ENCODE measurements at places on chromosomes 13 and 19. TPM values are rescaled to one million over a fixed set of nuclear protein-coding genes. Genes with fewer than 3 reads are reported as not detected.

Gene LILRB4
- total RNA-seq = 0.46 TPM

Gene TGFB1
- 710 TPM for total RNA-seq

Gene NOVA2
- total RNA-seq = not detected

Gene TMEM272
- 1.7 TPM for total RNA-seq

Gene ZNF610
- 0.33 TPM for total RNA-seq

Gene ZNF506
- 50.2 TPM for total RNA-seq

Gene KRTDAP
- not detected for total RNA-seq

Gene CGB7
- not detected for total RNA-seq

Gene CYP4F8
- not detected for total RNA-seq

Gene ASF1B
- total RNA-seq = 0.60 TPM

Gene PSG6
- total RNA-seq = not detected

Gene ZNF577
- 8.1 TPM for total RNA-seq

Gene LILRB5
- not detected for total RNA-seq

DNA sequence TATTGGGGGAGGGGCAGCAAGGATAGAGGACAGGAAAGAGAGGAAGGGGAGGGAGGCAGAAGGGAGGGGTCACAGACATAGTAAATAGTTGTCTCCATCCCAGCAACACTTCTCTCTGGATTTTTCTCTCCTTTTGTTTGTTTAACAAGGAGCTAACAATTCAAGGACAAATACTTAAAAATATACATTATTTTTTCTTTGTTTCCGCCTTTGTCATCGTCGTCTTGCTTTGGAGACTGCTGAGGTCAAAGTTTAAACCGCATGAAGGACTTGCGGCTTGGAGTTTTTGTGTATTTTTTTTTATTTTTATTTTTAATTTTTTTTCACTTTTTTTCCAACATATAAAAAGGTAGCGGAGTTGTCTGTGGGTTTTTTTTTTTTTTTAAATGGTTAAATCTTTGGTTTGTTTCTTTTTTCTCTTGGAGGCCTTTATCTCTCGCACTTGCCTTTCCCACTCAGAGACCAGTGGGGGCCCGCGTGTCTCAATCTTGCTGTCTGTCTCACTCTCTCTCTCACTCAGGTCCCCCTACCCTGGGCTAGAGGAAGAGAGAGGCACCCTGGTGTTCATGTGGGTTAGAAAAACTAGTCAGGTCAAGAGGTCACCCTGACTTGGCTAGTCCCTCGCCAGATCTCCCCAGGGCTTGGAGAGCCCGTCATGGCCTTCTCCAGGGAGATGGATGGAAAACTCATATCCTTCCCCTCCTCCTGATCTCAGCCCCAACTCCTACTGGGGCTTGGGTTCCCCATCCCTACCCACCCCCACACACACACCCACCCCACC is 11.0 kb downstream of the ZNF574 start:
- DNase-seq = no peak

- no peak for DNase-seq
These were observed 79.5 kb upstream of the ZNF835 start for GRCh38 chr19:56751078-56751489.

- DNase-seq = no peak
These were observed 855.9 kb upstream of the KLHL1 start for GRCh38 chr13:70964124-70964523.

DNA sequence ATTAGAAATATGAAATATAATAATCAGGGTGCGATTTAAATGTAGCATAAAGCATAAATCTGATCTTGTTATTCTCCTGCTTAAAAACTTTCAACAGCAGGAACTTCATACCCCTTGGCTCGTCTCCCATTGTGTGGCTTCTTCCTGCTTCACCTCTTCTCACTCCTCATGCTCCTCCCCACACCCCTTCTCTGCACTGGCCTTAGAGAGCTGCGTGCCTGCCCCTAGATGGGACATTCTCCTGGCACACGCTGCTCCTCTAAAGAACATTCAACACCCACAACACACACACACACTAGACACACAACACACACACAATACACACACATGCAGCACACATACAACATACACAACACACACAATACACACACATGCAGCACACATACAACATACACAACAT is 104.6 kb upstream of the RAP2A start:
- DNase-seq = no peak

DNA sequence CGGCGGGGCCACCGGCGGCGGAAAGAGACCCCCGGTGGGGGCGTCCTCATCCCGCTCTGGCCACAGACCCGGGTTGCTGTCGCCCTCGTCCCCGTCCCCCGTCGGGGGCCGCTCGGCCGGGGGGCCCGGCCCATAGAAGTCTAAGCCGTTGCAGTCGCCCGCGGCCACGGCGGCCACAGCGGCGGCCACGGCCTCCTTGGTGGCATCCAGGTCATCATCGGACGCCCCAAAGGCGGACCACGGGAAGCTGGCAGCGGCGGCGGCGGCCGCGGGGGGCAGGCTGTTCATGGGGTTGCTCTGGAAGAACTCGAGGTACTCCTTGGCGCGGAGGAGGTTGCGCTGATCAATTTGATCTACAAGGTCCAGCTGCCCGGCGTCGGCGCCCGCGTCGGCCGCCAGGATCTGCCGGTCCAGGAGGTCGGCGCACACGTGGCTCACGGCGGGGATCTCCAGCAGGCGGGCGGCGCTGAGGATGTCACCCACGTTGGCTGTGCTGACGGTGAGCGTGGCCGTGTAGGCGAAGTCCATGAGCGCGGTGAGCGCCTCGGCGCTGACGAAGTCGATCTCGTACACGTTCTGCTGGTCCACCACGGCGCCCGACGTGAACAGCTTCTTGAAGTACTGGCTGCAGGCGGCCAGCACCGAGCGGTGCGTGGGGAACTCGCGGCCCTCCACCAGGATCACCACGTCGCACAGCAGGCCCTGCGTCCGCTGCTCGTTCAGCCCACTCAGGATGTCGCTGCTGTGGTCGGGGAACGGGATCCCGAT is 12.1 kb downstream of the ZBTB7A start:
- DNase-seq = no peak

DNA sequence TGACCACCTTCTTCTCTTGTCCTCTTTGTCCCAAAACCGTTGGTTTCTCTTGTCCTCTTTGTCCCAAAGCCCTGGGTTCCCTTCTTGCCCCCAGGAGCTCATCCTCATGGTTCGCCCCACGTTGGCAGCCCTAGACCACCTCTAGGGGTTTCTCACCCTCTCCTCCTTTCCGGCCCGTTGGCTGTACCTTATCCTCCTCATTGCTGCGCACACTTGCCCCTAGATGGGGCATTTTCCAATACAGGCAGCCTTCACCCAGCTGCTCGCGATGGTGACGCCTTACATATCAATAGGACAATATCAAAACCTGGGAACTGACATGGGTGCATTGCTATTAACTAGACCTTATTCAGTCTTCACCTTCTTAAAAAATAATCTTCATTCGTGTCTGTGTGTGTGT is 86.5 kb downstream of the IPO5 start:
- DNase-seq = no peak

- DNase-seq = no peak
These were observed 49.1 kb downstream of the LMO7 start for GRCh38 chr13:75685239-75685697.

DNA sequence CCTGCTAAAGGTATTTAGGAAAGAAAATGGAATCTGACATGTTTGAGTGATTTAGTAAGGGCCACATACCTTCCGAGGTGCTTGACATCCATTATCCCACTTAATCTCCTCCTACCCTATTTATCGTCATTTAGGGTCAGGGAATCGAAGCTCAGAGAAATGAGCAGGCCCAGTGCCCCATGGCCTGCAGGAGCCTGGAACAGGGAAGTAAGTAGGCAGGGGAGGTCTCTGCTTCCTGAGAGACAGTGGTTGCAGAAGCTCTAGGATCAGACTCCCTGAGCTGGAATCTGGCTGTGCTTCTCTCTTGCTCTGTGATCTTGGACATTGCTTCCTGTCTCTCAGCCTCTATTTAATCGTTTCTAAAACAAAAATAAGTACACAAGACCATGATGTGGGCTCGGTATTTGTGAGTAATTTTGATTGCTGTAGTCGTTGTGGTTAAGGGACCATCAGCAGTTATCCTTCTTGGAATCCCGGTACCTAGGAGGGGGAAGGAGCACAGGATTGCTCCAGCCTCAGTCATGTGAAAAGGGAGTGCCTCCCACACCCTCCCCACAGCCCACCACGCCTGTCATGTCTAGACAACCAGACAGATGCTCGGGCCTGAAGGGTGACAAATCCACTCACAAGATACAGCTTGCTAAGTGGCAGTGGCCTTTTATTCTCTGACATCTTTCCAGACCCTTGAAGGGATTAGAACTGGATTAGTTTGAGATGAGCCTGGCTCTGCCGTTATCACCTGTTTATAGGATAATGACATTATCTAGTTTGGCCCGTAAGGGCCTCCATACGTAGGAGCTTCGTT is 169.2 kb upstream of the TSHZ3 start:
- no peak for DNase-seq

GRCh38 chr13:80141123-80141849 is 199.6 kb downstream of the SPRY2 start:
- no peak for DNase-seq

DNA sequence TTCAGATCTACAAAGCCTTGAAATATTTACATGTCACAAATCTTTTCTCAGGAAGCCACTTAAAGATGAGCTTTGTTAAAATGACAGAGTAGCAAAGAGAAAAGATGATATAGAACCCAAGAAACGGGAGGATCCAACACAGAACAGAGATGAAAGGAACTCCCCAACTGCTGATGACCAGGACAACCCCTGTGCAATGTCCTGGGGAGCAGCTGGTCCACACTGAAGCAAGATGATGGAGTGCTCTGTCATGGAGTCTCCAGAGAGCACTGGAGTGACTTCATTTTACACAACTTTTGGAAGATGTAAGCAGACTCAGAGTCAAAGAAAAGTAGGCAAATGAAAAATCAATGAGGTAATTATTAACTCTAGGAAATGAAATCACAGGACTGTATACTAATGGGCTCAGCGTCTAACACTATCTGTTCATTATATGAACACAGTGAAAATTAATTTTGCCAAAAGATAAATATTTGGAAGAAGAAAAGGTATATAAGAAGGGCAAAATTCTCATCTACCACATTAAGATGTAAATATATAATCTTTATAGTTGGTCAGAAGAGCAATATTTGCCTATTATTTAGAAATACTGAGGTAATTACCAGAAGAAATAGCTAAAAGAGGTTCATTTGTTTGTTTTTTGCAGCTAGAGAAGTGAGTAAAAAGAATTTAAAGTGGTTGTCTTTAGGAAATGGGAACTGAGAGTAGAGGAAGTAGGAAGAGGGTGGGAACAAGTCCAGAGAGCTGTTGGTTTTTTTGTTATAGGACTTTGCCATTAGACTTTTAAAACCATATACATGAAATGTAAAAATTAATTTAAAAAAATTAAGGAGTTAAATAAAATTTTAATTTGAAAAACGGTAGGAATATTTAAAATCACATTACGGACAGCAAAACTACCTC is 30.5 kb downstream of the MTRF1 start:
- no peak for DNase-seq

DNA sequence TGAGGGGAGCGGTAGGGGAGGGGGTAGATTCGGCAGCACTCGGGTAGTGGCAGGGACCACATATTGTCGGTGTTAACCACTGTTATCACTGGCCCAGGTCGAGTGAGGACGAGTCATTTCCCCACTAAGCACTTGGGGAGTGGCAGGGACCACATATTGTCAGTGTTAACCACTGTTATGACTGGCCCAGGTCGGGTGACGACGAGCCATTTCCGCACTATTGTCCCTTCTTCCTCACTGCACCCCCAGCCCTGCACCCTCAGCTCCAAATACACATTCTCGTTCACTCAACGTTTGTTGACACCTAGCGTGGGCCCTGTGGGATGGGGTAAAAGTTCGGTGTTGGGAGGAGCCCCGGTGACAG is 467 bp upstream of the CLN5 start:
- DNase-seq = peak; percentile 77

DNA sequence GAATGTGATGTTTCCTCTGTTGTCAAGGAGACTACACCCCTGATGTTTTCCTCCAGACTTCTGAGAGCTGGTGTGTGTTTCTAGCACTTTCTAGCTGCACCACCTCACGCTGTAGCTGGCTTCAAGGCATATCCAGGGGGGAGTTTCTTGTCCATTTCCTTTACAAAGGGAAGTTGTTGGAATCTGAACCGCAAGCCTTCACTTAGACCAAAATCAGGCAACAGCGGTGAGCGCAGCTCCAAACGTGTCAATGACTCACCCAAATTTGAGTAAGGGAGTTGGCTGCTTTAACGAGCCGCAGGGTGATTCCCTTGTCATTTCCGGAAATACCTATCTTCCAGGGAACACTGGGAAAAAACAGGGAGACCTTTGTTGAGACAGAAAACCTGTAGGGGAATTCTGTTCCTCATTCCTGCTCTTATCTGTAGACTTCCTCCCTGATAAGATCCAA is 2.5 kb downstream of the LDLR start:
- peak; percentile 60 for DNase-seq

GRCh38 chr13:97005625-97006262 is 11.5 kb upstream of the OXGR1 start:
- DNase-seq = no peak

DNA sequence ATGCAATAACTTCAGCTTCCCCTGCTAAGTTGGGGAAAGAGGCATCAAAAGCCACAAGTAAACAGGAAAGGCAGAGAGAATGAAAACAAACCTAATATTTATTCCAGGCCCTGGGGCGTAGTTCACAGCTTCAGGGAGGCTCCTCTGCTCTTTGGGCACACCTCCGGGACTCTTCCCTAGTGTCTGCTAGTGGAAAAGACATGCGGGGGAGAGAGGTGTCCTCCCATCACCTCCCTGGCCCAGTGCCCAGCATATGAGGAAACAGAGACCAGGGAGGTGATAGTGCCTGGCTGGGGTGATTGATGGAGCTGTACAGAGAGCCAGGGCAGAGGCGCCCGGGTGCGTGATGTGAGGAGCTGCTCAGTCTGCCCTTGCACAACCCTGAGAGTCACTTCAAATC is 71.0 kb downstream of the RASL11A start:
- no peak for DNase-seq

DNA sequence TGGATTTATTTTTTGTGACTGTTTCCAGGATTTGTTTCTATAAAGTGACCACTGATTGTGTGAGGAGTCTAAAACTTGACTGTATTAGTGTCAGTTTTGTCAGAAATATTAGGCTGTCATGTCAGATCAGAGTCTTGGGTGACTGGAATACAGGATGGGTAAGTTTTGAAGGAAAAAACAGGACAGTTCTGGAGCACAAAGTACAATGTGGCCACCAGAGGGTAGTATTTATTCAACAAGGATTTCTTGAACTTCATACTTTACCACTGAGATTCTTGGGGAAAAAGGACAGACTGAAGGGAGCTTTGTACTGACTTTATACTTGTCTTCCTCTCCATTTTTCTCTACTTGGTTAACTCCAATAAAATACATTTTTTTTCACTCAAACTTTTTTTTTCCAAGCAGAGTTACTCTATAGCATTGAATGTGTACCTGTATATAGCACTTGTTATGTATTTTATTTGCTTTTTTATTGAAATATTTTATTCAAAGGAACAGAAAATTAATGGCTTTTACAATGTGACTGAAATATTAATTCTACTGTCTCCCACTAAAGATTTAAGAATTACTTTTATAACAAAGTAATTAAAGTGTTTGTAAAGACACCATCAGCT is 51.1 kb downstream of the LMO7 start:
- no peak for DNase-seq

GRCh38 chr19:28498404-28498976 is 714.5 kb downstream of the UQCRFS1 start:
- DNase-seq = no peak
